ENCODE measurements at places on chromosomes 6 and 20.

DNA sequence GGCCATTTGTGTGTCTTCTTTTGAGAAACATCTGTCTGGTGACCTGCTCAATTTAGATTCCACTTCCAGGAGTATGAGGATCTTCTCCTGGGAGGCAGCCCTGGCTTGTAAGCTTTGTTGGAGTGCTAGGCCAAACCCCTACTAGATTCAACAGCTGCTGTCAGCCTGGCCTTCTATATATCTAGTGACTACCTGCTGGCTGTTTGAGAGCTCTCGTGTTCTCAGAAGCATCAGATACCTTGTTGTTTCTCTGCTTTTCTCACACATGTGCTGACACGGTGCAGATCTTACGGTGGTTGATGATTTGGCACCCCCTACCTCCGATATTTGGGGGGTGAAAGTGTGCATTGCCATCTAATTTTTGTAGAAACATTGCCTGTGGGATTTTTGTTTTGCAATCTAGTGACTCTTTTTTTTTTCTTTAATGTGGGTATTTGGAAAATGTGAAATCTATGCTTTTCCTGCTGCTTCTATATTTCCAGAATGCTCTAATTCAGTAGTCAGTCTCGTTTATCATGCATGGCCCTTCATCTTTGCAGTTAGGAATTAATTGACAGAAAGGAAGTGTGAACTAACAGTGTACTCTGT, 4.7 kb downstream of the CCN2 start:
- DNase-seq: peak; percentile 68

GRCh38 chr6:167699141-167699931, 127.4 kb upstream of the AFDN start:
- no peak for DNase-seq

- DNase-seq: peak; percentile 18
These were observed 15.0 kb downstream of the ALDH8A1 start for GRCh38 chr6:134934793-134935485.

- DNase-seq: peak; percentile 73
These were observed at the start of gene ULBP1 for GRCh38 chr6:149963462-149964307. Gene ULBP1 (plus strand): TSS chr6:149963943. CDS start chr6:149964050, 107 bp downstream.

GRCh38 chr6:125268765-125269164, 33.0 kb downstream of the HDDC2 start:
- DNase-seq: no peak

DNA sequence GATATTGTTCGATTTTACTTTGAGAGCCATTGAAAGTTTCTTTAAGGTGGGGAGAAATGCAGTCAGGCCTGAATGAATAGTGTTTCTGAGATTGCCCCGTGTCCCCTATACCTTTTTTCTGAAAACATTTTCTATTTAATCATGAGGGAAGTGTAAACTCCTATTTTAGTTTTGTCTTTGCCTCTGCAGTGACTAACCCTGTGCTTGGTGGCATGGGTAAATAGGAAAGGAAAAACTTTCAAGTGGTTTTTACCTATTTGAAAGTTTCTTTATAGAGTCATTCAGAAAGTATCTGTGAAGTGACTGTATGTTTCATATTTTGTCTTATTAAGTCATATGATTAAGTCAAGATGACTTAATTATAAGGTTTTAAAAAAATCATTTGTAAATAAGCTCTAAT, 14.5 kb downstream of the SNRNP48 start:
- DNase-seq: no peak

GRCh38 chr6:141848029-141848890, 284.5 kb upstream of the GJE1 start:
- DNase-seq: no peak

- no peak for DNase-seq
These were observed 551.1 kb upstream of the SYNCRIP start for GRCh38 chr6:86193821-86194220.

DNA sequence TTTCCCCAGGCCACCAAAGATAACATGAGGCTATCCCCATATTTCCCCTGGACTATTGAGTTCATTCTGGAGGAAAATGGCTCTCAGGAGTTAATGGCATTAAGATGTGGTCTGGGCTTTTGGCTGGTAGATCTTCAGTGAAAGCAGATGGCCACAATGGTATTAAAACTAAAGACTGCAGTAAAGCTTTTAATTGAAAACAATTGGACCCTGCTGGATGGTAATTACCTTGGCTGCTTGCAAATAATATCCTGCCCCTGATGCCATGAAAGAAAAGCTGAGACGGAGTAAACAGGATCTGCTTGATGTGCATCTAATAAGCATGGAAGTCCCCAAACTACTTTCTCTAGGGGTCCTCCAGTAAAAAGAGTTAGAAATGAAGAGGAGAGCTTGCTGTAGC, 255.8 kb downstream of the QKI start:
- no peak for DNase-seq

DNA sequence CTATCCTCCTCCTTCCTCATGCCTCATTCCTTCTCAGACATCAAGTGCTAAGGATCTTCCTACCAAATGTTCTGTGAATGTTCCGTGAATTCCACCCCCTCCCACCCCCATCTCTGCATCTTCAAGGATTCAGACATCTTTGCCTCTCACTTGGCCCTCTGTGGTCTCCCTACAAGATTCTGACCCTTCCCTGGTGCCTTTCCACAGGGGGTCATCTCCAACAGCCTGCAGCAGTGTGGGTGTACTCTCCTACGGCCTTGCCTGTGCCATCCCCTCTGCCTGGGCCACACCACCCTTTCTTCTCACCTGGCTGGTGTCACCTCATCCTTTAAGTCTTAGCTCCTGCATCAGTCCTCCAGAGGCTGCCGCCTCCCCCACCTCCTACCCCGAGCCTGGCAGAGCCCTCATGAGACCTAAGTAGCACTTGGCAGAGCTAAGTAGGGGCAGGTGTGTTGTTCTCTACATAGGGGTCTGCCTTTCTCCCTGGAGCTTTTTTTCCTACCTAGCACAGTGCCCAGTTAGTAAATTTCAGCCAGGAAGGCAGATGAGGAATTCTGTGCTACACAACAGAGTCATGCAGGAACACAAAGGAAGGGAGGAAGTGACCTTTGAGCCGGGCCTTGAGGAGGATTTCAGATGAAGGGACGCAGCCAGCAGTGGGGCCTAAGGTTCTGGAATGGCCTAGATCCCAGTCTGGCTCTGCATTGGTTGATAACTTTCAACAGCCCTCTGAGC, 43.1 kb downstream of the TM9SF4 start:
- no peak for DNase-seq

- no peak for DNase-seq
These were observed 40.5 kb upstream of the PLCB4 start for GRCh38 chr20:9028419-9028818.

GRCh38 chr20:14673164-14673563, 335.8 kb upstream of the FLRT3 start:
- no peak for DNase-seq

GRCh38 chr20:10672624-10673127, 1.1 kb downstream of the JAG1 start:
- DNase-seq: no peak

DNA sequence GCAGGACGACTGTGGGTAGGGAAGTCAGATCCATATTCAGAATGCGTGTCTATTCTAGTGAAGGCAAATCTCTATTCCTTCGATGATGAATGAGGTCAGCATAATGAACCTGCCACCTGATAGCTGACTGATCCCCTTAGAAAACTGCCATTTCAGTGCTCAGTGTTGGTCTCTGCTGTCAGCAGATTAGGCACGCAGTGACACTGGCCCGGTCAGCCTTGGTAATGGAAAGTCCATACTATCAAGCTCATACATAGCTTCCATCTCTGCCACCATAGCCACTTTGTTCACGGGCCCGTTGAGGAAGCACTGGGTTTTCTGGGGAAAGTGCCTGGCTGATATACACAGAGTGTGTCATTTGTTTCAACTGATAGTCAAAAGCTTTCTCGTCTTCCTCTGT, 54.0 kb downstream of the C6orf52 start:
- DNase-seq: no peak
